ENCODE measurements at places on chromosomes 3 and 15.

DNA sequence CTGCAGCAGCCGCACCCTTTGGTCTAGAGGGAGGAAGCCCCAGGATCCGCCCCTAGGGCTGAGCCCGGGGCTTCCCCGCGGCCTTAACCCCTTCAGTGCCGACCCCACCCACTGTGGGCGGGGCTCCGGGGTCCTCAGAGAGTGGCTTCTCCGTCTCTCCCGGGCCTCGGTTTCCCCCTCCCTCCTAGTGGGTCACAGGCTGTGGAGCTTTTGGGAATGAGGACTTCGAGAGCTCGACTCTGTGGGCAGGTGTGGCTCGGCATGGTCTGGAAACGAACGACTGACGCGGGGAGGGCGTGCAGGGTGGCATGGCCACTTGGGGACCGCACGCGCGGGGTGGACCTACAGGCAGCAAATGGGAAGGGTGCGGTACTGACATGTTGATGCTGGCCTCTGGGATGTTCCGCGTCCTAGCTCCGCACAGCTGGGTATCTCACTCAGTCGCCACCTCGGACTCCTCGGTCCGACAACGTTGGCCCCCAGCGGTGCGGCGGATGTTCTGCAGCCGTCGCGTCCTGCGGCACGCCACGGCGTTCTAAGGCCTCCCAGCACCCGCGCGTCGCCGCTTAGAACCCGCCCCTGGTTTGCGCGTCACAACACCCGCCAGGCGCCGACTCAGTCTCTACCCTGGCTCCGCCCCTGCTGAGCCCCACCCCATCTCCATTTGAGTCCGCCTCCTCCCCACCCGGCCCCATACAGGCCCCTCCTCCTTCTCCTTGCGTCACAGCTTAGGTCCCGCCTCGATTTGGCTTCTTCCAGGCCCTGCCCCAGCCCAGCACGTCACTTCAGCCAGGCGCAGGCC lies at the start of the genes HYAL3 and NAA80:
TSS of gene HYAL3 (minus strand) at position 570 of the 802 bp plus-strand sequence. CDS start 3,803 bp downstream, outside the sequence.
TSS of gene NAA80 (minus strand) at position 570 of the 802 bp plus-strand sequence. CDS start 1,942 bp downstream, outside the sequence.
- DNase-seq, result peak; percentile 99

- DNase-seq, result no peak
Measured at GRCh38 chr3:156716105-156716862, 41.9 kb downstream of the TIPARP start.

DNA sequence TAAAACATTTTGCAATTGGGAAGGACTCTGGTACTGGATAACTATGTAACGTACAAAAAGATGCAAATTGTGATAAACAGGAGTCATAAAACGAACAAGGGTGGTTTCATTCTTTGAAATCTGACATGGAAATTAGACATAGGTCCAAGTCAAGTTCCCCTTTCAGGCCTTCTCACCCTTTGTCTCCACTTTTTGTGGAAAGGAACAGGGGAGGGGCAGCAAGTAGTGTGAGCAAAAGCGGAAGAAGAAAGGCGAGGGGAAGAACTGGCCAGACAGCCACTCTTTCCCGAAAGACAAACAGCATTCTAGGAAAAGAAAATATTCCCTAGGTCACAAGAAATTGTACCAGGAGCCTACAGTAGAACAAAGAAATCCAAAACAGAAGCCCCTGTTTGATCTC lies 52.6 kb downstream of the MCF2L2 start:
- no peak for DNase-seq

- no peak for DNase-seq
Measured at GRCh38 chr3:24663406-24663805, 168.8 kb upstream of the THRB start.

DNA sequence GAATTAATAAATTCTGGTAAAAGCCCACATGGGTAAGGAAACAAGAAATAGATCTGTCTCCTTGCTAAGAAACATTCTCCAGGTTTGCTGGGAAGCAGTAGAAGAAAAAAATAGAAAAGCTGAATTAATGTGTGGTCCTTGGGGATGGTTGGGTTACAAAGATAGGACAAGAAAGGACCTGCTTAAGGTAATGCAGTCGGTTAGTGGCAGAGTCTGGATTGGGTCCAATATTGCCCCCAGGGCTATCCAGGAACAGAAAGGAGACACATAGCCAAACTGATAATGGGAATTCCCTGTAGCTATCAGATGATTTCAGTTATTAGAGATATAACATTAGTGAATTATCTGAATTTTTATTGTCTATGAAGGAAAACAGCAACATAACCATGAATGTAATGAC lies 584.3 kb downstream of the ROBO1 start:
- DNase-seq, result no peak

Measured in liver (tissue), 10 donors.